Stimulated activated CD8-positive, alpha-beta memory T cell treated with anti-CD3 and anti-CD28 coated beads, Interleukin-4, amount 100 ng/mL, for 1 hour (primary cell): ENCODE measurements at places on chromosomes 1 and 21.

- no peak for DNase-seq
These were observed 170.0 kb downstream of the GRIK3 start for GRCh38 chr1:36864182-36864822.

DNA sequence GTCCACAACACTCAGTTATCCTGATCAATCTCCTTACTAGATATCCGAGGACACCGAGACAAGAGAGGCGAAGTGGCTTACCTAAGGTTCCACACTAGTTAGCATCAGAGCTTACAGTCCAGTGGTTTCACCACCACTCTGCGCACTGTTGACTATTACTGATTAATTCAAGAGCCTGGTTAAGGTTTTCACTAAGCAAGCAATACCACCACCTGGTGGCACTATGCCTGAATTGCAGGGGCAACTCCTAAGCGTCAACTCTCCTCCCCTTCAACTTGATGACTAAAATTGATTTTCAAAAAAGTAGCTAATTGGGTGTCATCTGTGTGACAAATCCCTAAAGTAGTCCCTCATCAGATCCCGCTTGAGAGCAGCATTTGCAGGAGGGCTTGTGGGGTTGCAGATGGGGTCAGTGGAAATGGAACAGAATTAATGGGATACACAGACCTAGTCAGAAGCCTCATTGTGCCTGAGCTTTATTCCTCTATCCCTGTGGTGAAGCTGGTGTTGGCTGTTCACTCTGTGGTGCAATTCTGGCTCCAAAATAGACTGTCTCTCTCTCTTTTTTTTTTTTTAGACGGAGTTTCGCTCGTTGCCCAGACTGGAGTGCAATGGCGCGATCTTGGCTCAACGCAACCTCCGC lies 9.1 kb downstream of the TTC22 start:
- DNase-seq = no peak

GRCh38 chr21:39232861-39233291 lies 49.6 kb upstream of the PSMG1 start:
- no peak for DNase-seq

- DNase-seq = no peak
These were observed 11.8 kb downstream of the CEPT1 start for GRCh38 chr1:111151838-111152237.

- no peak for DNase-seq
These were observed 246.1 kb upstream of the TMEM51 start for GRCh38 chr1:14907416-14907815.

GRCh38 chr1:30764396-30764795 lies 6.8 kb upstream of the LAPTM5 start:
- DNase-seq = no peak

- DNase-seq = peak; percentile 1
These were observed 509 bp downstream of the GDAP2 start for GRCh38 chr1:117928881-117929342.

GRCh38 chr1:199009447-199009846 lies 370.6 kb downstream of the PTPRC start:
- no peak for DNase-seq

DNA sequence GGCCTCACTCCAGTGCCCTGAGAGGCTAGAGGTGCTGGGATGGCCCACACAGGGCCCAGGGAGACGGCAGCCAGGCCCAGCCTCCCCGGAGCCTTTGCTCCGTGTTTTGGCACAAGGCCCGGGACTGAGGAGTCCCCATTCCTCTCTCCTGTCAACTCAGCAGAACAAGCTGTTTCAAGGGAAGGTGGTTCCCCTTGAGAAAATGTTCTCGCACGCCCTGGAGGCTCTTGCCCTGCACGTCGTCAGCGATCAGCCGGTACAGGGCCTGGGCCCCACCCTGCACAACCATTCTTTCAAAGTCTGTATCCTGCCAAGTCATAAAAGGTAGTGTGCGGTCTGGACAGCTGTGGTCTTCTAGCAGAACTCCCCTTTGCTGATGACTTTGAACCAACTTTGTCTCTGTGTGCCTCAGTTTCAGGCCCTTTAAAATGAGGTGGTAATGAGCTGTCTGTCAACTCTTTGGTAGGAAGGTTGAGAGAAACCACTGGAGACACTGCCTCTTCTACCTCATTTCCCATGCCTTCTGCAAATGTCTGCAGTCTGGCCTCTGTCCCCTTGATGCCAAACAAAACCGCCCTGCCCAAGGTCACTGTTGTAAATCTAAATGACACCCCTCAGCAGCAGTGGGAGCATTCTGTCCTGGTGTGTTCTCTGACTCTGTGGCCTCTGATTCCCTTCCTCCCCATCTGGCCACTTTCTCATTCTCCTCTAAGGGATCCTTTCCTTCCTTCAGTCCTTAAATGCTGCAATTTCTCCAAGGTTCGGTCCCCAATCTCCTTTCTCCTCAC lies 138.6 kb upstream of the JUN start:
- DNase-seq = no peak

GRCh38 chr1:186930238-186930637 lies 101.5 kb downstream of the PLA2G4A start:
- no peak for DNase-seq

DNA sequence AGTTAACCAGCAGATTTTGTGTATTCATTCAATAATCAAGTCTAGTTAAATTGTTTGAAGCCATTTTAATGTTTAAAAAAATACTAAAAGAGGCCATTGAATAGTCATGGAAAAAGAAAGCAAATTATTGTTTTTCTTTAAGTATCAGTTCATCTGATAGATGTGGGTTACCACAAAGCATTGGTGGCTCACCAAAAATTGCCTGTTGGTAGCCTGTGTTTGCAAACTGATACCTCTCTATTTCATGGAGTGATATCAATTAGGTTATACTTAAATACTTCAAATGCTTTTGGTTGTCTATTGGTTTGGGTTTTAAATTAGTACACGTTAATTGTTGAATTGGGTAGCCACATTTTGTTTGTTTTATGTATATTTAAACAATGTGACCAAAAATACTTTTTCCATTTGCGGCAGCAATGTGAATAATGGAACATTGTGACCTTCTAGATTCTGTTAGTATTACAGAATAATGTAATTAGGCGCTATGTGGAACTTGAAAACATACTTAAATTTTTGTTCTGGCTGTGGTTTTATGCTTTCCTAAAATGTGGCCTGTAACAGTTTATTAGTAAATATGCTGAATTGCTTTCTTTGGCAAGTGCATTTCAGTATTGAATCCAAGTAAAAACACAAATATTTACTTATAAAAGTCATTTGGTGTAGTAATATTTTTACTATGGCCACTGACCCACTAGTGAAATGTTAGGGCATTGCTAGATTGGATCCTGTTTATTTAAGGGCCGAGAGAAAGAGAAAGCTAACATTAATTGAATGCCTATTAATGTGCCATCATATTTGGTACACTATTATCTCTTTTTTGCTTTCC lies 37.1 kb upstream of the NBL1 start:
- peak; percentile 17 for DNase-seq

DNA sequence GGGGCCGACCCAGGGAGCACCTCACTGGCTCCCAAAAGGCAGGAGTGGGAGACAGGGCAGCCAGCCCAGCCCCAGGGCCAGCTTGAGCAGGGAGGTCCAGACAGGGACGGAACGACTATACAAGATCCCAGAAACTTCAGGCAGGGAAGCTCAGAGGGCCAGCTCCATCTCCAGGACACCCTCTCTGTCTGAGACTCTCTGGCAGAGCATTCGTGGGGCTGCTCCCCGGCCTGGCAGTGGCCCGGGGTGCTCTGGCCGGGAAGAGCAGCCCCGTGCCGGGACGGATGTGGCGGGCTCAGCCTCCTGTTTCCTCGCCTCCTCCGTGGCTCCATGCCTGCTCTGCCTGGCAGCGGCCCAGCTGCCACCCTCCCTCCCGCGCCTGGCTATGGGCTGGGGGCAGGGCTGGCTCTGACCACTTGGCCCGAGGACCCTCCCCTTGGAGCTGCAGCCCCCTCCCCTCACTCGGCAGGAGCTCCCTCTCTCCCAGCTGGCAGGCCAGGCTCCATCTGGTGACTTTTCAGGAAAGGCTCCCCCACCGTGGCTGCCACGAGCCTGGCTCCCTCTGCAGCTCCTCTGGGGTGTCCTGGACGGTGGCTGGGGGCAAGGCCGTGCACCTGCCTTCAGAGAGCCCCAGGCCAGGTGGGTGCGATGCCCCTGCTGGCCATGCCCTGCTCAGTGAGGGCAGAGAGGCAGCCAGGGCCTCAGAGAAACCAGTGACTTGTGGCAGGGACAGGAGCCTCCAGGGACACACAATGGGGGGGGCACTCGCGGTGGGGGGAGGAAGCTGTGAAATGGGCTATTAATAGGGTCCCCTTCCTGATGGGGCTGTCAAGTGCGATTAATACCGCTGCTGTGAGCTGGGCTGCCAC lies 5.6 kb upstream of the PLCH2 start:
- DNase-seq = no peak

GRCh38 chr1:219220945-219221344 lies 47.3 kb downstream of the LYPLAL1 start:
- no peak for DNase-seq

- DNase-seq = no peak
These were observed 1153.9 kb upstream of the NCAM2 start for GRCh38 chr21:19844334-19844733.

- no peak for DNase-seq
These were observed 5.1 kb upstream of the GJA4 start for GRCh38 chr1:34787461-34788420.

DNA sequence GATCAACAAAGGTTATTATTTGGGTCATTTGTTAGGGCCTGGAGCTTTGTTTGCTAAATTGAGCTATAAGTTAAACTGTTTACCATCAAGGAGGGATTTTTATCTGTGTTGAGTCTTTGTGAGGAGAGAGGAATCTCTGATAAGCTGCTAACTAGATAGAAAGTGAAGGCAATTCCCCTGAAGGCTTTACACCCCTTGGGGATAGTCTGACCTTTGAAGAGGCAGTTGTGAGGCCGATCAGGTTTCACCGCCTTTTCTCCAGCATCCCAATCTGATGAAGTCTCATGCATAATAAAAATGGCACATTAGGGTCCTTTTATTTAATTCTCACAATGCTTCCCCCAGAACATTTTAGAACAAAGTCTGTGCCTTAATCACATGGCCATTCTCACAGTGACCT lies 21.8 kb downstream of the C1orf21 start:
- DNase-seq = no peak

- DNase-seq = no peak
These were observed 47.6 kb downstream of the RHOU start for GRCh38 chr1:228782662-228783417.

DNA sequence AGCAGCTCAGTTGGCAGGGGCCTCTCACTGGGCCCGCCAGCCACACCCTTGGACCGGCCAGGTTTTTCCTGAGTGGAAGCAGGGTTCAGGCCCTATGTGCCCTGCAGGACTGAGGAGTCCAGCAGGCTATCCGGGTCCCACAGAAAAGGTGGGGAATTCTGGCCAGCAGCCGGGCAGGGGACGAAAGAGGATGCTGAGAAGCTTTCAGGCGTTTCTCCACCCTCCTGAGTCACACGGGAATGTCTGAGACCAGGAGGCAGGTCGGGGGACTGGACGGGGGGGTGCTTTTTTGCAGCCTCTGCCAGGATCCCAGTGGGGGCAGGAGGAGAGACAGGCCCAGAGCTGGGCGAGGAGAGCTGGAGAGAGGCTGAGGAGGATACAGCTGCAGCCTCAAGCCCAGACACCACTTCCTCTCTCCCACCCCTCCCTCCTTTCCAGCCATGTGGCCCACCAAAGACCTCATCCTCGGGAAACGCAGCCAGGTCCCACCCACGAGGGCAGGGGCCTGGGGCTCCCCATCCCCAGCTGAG lies 105.4 kb downstream of the SPSB1 start:
- DNase-seq = no peak

- DNase-seq = no peak
These were observed 360.0 kb downstream of the NPHP4 start for GRCh38 chr1:5632224-5632623.

GRCh38 chr1:201554190-201554600 lies 15.3 kb downstream of the NAV1 start:
- no peak for DNase-seq

DNA sequence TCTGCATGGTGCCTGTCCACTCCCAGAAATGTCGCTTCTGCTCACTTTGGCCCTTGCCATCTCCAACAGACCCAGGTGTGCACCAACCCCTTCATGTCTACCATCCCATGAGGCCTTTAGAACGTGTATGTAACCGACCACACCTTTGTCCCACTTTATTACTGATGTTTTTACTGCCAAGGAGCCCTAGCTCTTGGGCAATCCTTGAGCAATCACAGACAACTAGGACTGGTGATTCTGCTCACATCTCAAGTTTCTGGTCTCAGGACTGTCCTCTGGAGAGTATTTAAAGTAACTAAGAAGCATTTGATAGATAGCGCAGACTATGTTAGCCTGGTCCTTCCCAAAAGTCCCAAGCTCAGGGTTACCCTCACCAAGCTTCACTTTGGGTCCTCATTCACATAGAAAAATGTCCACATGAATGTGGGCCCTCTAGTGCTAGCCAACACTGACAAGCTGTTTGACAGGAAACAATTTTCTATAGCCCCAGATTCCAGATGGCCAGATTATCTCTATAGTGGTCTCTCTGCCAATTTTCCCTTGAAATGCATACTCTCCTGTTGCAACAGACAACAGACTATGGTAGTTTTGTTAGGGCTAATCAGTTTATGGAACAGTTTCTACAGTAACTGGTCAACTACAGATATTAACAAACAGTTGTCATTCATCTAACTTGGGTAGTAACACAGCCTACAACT lies 6.9 kb upstream of the TMEM81 start:
- DNase-seq = no peak

GRCh38 chr1:53081384-53082066 lies 19.5 kb downstream of the PODN start:
- no peak for DNase-seq

GRCh38 chr1:58333511-58333910 lies 213.0 kb downstream of the OMA1 start:
- no peak for DNase-seq

DNA sequence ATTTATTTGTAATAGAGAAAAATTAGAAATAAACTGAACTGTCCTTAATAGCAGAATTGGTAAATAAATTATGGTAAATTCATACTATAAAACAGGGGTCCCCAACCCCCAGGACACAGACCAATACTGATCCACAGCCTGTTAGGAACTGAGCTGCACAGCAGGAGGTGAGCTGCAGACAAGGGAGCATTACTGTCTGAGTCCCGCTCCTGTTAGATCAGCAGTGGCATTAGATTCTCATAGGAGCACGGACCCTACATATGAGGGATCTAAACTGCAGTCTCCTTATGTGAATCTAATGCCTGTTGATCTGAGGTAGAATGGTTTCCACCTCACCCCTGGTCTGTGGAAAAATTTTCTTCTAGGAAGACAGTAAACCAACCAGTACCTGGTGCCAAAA lies 7.5 kb downstream of the WDR47 start:
- no peak for DNase-seq

DNA sequence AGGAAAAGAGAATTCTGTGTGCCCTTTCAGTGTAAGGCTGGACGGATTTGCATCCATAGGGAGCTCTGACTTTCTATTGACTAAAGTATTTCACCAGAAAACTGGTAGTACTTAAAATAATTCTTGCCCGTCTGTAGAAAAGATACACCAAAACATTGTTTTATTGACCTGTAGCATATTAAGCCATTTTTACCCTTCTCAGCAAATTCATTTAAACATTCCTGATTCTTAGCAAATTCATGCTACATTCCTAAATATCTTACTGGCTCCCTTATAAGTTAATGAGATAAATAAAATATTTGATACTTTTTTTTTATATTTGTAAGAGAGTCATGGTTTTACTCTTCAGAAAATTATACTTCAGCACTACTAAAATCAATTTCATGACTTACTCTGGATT lies 1.6 kb upstream of the IPP start:
- no peak for DNase-seq
